ENCODE measurements at places on chromosomes 7 and 10.

DNA sequence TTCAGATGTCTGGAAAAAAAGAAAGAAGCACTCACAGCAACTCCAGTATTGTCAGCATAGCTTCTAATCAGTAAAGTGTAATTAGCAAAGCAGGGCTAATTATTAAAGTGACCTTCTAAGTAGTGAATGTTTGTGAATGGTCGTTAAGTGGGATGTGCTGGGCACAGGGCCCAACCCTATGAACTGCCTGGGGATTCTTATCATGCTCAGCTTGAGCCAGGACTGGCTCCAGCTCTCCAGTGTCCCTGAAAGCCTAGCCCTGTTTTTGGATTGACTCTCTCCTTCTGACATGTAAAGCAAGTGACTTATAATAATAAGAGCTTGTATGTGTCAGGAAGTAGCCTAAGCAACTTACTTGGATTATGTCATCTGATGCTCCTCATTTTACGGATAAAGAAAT, 9.5 kb upstream of the TBX20 start:
- DNase-seq = no peak

GRCh38 chr7:2460188-2460587, 16.0 kb downstream of the GRIFIN start:
- DNase-seq = no peak

DNA sequence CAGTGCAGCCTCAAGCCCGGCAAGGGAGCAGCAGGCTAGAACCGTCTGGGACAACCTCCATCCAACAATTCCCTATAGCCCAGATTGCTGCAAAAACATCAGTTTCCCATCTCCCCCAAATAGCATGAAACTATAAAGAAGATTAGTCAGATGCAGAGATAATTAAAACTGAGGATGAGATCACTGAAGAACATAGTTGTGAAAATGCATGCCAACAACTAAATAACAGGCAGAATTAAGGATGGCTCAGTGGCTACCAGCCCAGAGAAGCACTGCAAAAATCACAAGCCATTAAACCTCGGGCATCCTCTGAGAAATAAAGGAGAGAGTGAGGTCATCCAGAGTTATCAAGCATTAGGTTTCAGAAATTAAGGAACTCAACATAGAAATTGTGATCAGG, 427.1 kb downstream of the TNS3 start:
- DNase-seq = no peak

- DNase-seq = no peak
Observed at GRCh38 chr7:50656141-50656895, 91.1 kb upstream of the DDC start.

- DNase-seq = no peak
Observed at GRCh38 chr10:68543004-68543918, 15.9 kb upstream of the SLC25A16 start.

DNA sequence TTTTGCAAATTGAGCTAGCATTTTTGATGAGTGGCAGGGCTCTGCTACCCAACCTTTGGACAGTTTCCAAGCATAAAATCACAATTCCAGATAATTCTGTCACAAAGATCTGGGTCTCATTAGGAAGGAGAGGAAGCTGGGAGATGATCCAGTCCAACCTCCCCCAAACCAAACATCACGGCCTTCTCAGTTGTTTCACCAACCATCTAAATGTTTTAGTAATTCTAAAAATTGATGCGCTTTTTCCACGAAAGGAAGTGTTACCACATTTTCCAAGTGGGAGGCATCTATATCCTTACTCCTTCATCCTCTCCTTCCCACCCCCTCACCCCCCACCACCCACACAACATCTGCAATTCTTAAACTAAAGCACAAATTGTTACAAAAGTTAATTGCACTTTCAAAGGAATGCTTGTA, 108.3 kb downstream of the EGFR start:
- no peak for DNase-seq

- no peak for DNase-seq
Observed at GRCh38 chr7:103154042-103154441, 5.1 kb upstream of the NAPEPLD start.

DNA sequence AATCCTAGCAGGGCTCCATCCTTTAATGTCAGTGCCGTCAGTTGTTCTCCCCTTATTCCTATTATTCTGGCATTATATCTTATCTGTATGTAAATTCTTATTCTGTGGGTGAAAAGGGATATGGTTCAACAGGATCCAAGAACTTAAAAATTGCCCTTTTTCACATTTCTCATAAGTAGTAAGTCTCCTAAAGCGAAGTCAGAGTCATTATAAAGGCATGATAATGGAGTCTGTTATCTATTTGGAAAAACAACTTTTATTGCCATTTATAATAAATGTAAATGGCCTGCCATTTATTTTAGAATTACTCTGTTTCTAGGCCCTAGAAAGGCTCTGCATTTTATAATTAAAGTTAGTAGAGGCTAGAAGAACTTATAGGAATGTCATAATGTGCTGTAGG, 31.3 kb downstream of the SDK1 start:
- DNase-seq = no peak

DNA sequence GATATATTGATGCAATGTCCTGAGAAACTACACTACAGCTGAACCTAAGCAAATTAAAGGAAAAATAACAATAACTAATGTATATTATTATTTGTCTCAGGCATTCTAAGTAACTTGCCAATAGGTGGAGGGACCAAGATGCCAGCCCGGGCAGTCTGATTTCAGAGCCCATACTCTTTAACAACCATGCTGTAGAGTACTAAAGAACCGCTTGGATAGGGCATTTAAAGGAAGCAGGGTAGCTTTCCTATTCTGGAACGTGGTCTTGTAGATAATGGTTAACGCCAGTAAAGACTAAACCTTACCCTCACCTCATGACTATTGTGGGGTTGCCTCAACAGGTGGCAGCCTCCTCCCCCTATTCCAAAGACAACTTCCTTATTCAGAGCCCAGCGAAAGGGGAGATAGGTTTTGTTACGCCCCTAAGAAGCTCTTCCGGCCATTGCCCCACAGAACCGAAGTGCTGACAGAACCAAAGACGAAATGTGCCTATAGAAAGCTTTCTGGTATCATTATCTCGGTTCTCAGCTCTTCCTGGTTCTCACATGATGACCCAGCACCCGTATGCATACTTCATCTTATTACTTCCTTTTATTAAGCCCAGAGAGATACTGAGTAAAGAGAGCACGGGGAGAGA, 707 bp upstream of the C1GALT1 start:
- DNase-seq = no peak

DNA sequence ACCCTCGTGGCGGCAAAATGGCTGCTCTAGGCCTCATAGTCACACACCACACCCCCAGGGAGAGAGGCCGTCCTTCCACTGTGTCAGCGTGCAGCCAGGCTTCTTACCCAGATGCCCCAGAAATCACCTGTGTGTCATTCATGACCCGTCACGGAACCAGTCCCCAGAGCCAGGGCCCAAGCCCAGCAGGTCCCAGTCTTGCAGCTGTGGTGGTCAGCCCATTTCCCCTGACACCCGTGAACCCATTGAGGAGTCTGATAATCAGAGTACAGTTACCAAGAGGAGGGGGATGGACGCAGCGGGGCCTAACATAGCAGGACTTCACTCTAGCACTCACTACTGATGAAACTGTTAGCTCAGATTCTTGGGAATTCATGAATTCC, 112.1 kb downstream of the ACTR3B start:
- no peak for DNase-seq

DNA sequence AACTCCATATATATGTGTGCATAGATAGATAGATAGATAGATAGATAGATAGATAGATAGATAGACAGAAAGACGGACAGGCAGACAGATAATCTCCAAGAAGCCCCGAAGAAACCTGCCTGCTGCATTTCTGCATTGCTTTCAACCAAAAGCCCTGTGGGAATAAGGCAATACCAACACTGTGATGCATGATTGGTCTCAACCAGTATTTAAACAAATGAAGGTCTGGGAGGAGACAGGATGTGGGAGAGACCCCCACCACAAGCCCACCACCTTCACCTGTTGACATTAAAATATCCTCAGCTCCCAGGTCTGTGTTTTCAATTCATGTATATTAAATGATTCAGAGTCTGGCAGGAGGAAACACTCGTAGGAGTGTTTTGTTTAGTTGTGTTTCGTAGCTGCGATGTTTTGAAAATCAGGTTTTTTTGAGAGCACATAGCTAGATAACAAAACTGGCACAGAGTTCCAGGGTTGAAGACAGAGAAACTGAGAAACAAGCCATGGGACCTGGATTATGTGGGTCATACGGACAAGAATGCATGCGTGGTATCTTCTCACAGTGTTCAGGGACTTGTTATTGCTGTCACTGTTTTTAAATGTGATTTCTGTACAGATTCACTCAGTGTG, 200.7 kb upstream of the AHR start:
- no peak for DNase-seq

DNA sequence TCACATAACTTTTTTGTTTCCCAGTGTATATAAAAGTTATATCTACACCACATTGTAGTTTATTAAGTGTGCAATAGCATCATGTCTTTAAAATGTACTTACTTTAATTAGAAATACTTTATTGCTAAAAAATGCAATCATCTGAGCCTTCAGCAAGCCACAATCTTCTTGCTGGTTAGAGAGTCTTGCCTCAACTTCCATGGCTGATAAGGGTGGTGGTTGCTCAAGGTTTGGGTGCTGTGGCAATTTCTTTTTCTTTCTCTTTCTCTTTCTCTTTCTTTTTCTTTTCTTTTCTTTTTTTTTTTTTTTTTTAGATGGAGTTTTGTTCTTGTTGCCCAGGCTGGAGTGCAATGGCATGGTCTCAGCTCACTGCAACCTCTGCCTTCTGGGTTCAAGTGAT, 360.0 kb downstream of the MAGI2 start:
- DNase-seq = no peak

GRCh38 chr10:19917751-19918478, 101.7 kb downstream of the PLXDC2 start:
- no peak for DNase-seq

DNA sequence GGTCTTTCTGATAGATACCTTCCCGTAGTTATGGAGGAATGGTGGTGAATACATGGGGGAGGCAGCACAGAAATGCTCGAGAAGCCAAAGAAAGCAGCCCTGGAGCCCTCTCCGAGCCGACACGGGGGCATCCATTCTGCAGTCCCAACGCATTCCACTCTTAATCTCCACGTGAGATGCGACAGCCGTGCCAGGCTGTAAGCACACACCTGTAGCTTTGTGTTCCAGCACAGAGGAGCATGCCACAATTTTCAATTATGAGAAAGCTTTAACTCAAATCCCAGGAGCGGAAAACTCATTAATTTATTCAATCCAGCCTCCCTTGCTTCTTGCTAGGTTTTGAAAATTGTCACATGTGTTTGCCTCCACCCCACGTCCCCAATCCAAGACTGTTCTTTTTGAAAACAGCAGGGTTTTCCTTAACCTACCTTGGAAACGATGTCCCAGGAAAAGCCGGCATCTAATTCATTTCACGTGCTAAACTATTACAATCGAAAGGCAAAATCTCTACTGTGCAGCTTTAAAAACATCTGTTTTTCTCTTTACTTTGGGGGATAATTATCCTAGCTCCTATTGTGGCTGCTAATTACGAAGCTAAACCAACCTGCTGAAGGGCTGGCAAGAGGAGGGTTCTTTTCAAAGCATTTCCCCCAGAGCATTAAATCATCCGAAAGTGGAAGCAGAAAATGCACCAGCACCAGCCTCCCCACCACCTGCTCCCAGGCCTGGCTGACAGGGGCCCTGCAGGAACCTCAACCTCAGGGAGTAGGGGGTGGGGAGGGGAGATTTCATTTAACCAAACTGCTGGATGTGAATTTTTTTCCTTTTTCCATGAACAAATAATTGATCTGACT, 56.0 kb upstream of the CHST15 start:
- DNase-seq = no peak

DNA sequence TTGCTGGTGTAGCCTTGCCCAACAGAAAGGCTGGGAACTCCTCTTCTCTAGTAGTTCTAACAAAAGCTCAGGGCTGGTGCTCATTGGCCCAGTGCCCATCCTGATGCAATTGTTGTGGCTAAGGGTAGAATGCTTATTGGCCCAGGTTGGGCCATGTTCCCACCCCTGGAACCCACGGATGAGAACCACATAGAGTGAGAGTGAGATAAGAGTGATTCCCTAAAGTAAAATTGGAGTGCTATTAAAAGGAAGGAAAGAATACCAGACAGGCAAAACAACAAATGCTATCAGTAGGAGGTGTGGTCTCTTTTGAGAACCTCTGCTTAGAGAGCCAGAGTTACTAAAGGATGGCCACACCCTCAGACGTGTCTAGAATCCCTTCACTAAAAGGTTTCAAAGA, 49.2 kb downstream of the LGI1 start:
- DNase-seq = no peak

DNA sequence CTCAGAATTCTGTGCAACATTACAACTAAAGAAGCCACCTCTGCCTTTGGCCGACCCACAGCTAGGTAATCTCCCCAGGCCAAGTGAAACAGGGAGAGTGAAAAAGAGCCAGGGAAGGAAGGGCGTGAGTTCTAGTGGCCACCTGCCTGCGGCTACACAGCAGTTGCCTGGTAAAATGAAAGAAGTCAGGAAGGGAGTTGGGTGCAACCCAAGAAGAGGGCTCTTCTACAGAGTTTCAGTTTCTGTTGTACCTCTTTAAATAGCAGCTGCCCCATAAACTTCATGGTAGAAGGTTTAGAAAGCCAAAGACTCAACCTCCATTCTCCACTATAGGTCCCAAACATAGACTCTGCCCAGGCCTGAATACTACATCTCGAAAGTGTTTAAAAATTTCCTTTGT, 76.2 kb upstream of the TMEM168 start:
- no peak for DNase-seq

DNA sequence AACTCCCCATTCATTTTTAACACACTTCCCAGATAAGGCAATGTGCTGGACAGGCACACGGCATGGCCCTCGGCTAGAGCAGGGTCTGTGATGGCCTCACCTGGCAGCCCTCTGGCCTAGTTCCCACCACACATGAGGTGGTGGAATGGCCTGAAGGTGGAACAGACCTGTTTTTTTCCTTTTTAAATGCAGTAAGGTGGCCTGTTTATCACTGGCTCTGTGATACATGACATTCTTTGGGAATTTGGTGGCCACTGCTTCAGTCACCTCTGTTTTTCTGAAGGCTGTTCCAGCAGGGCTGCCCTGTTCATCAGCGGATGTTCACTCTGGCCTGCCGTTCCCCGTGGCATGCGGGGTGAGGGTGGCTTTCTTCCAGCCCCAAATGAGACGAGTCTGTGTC, 36.6 kb downstream of the SHH start:
- DNase-seq = no peak

GRCh38 chr7:22316914-22317313, 40.0 kb downstream of the RAPGEF5 start:
- DNase-seq = no peak

DNA sequence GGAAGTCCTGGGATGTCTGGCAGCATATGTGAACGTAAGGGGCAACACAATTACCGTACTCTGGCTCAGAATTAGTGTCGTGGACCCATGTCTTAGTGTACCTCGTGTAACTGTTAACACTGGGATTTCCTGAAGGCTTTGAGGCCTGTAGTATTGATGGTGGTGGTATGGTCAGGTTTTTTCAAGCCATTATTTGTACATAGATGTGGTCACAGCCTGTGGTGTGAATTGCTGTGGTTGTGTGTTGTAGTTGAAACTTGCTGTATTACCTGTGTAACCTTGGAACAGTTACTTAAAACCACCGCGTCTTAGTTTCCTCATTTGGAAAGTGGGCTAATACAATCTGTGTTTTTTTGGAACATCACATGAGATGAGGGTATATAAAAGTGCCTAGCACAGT, 5.3 kb downstream of the EXOC4 start:
- DNase-seq = no peak

GRCh38 chr7:132083126-132083525, 493.1 kb downstream of the PLXNA4 start:
- no peak for DNase-seq

GRCh38 chr10:75096749-75097148, 14.7 kb upstream of the SAMD8 start:
- DNase-seq = no peak

GRCh38 chr7:149414745-149415390, 46.0 kb downstream of the ZNF777 start:
- DNase-seq = peak; percentile 33

- no peak for DNase-seq
Observed at GRCh38 chr10:21572578-21572977, 38.5 kb downstream of the MLLT10 start.
